ENCODE measurements at places on chromosomes 3 and 15.

DNA sequence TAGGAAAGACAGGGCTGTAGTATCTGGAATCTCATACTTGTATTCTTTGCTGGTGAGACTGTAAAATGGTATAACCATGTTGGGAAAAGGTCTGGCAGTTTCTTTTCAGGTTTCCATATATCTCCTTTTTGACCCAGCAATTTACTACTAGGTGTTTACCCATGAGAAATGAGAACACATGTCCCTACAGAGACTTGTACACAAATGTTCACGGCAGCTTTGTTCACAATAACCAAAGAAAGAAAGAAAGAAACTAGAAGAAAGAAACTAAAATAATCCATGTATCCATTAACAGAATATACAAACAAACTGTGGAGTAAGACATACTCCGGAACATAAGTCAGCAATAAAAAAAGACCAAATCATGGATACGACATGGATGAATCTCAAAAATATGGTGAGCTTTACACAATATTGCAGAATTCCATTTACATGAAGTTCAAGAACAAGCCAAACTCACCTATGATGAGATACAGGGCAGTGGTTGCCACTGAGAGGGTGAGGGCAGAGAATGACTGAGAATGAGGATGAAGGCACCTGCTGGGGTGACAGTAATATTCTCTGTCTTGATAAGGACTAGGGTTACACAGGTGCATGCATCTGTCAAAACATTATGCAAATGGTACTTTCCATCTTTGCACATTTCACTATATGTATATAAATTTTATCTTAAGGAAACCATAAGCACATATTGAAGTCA, 2.7 kb downstream of the RFTN1 start:
- no peak for DNase-seq

DNA sequence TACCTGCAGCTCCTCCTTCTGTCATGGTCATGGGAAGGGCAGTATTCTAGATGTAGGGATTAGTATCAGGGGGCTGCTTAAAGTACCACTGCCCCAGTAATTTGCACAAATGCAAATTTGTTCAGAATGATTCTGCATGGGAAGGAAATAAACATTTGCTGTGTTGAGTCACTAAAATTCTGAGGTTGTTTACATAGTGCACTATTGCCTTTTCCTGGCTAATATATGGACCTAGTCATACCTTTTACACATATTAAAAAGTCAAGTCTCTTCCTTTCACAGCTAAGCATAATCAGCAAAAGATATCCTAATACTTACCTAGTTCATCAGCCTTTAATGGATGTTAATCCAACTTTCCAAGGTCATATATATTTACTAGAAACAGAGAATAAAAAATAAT, 746.4 kb upstream of the NR2F2 start:
- no peak for DNase-seq

GRCh38 chr3:189569473-189569872, 61.7 kb upstream of the TP63 start:
- no peak for DNase-seq

- DNase-seq: no peak
These were observed 420.7 kb downstream of the ZNF385D start for GRCh38 chr3:21330293-21330692.

- DNase-seq: no peak
These were observed 100.0 kb downstream of the ALCAM start for GRCh38 chr3:105466495-105467404.

- DNase-seq: no peak
These were observed 48.7 kb upstream of the WDR72 start for GRCh38 chr15:53808058-53808706.

DNA sequence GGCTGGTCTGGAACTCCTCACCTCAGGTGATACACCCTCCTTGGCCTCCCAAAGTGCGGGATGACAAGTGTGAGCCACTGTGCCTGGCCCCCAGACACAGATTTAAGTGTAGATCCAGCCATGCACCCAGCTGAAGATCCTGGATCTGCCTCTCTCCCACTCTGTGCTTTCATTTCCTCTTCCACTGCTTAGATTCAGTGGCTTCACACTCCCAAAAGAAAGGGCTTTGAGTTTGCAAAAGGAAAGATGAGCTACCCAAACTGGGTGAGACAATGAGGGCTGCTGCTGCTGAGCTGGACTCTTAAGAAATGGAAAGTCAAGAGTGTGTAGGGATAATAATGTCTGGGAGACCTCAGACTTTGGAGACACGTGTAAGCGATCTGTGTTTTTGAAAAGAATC, 45.5 kb downstream of the ISG20 start:
- no peak for DNase-seq

- DNase-seq: no peak
These were observed 236.9 kb upstream of the HES1 start for GRCh38 chr3:193899001-193899400.

GRCh38 chr15:80414546-80415357, 10.6 kb downstream of the ARNT2 start:
- DNase-seq: no peak

DNA sequence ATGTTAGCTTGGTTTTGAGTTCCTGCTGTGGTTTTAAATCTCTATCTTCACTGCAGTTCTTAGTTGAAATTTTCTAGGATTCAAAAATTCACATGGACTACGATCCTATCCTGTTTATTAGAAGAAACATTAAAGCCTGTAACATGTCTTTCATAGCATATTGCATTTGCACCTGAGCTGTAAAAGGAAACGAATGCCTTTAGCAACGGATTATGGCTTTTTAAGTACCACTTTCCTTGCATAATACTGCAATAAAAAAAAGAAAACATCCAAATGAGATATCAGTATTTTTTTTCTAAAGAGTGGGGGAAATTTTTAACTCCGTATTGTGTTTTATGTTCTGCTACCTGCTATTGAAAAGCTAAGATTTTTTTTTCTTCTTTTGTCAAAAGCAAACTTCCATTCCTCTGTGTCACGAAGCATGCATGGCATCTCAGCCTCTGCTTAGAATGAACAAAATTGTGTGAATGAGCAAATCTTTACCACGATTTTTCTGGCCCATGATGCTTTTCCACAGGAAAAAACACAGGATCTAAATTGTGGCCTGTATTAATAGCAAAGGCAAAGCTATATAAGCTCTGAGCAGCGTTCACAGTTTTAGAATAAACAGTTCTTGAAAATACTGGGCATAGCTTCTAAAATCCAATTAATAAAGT, 110.0 kb upstream of the CDIN1 start:
- DNase-seq: no peak

DNA sequence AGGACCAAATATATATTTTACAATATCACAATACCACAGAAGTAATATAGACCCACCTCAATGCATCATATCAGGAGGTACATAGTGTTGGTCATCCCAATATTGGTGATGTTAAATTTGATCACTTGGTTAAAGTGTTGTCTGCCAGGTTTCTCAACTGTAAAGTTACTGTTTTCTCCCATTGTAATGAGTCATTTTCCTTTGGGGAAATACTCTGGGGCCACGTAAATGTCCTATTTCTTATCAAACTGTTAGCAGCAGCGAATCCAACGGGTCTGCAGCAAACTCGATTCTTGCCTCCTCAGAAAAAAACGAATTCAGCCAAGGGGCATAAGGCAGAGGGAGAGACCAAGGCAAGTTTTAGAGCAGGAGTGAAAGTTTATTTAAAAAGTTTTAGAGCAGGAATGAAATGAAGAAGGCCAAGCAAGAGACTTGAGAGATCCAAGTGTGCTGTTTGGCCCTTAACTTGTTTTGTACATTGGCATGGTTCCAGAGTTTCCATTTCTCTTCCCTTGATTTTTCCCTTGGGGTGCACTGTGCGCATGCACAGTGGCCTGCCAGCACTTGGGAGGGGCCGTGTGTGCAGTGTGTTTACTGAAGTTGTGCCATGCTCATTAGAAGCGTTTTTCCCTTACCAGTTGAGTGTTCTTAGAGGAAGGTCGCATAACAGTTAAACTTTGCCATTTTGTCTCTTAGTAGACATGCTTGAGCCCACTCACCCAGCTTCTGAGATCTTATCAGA, 512.5 kb downstream of the AGBL1 start:
- DNase-seq: no peak

DNA sequence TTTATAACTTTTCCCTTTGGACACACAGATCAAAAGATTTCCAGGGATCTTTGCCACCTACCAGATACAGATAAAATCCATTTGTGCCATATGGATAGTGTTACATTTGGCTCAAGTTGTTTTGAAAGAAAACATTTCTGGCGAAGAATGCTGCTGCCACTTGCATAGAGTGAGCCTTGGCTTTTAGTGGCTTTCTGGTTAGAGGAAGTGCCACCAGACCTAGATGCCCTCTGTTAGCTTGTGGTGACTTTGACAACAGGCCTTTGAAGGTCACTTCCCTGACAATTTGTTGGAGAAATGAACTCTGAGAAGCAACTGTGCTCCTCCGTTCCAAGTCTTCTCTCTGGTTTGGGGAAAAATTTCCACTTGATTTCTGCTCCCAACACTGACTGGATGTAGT, 158.0 kb downstream of the CHST2 start:
- DNase-seq: no peak

Measured in natural killer cell treated with Interleukin-12 subunit alpha and Interleukin-12 subunit beta and Interleukin-15 and Interleukin-18, amount 100 ng/mL, for 72 hours (primary cell).